CD4-positive, alpha-beta memory T cell (primary cell): ENCODE measurements at places on chromosomes 7 and 10.

DNA sequence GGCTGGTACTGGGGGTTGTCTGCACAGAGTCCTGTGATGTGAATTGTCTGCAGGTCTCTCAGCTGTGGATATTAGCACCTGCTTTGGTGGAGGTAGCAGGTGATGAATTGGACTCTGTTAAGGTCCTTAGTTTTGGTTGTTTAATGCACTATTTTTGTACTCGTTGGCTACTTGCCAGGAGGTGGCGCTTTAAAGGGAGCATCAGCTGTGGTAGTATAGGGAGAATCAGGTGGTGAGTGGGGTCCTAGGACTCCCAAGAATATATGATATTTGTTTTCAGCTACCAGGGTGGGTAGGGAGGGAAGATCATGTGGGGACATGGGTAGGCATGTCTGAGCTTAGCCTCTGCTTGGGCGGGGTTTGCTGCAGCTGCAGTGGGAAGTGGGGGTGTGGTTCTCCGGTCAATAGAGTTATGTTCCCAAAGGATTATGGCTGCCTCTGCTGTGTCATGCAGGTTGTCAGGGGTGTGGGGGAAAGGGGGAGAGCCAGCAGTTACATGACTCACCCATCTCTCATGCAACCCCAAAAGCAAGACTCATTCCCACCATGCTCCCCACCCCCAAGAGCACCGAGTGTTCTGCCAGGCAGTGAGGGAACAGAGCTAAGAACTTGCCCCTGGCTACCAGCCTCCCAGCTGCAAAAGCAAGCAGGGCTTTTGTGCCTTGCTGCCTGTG lies 53.7 kb upstream of the ZNF273 start:
- DNase-seq, result no peak

GRCh38 chr7:142120524-142120923 lies 9.0 kb downstream of the MGAM2 start:
- no peak for DNase-seq

DNA sequence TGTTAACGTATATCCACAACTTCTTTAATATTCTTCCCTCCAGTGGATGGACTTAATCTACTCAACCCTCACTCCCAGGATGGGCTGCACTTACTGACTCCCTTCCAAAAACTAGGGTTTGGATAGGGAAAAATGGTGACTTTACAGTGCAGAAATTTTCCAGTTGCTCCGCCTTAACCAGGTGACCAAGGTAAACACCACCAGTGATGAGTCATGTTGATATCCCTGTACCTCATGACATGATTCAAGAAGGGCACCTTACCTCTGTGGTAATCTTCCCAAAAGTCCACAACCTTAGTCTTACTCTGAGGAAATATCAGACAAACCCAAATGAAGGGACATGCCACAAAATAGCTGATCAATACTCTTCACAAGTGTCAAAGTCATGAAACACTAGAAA lies 3.5 kb upstream of the GSTK1 start:
- DNase-seq, result no peak

- no peak for DNase-seq
Observed at GRCh38 chr7:106643216-106644000, 17.6 kb downstream of the CCDC71L start.

DNA sequence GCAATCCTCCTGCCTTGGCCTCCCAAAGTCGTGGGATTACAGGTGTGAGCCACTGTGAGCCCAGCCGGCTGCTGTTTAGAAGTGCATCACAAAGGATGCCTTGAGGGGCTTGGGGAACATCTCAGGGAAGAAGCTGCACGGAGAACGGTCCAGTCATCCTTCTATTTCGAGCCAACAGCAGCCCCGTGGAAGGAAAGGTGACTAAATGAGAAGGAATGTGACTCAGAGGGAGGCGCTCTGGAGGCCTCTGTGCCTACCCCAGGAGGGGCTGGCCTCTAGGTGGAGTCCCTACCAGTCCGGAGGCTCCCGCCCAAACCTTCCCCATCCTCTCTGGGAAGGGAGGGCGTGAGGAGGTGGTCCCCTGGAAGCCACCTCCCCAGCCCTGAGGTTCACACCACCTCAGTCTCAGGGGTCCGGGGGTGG lies 76.2 kb downstream of the CTBP2 start:
- no peak for DNase-seq
